ENCODE measurements at places on chromosomes 7 and 10.

DNA sequence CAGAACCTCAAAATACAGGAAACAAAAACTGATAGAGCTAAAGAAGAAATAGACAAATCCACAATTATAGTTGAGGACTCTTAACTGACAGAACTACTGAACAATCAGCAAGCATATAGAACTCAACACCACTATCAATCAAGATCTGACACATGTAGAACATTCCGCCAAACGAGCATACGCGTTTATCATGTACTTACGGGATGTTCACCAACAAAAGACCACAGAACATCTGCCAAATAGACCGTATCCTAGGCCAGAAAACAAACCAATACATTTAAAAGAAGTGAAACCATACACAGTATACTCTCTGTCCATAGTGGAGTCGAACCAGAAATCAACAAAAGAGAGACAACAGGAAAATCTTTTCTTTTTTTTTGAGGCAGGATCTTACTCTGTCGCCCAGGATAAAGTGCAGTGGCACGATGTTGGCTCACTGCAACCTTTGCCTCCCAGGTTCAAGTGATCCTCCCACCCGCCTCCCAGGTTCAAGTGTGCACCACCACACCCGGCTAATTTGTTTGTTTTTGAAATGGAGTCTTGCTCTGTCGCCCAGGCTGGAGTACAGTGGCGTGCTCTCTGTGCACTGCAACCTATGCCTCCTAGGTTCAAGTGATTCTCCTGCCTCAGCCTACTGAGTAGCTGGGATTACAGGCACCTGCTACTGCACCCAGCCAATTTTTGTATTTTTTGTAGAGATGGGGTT is 5.1 kb downstream of the GNA12 start:
- DNase-seq, result no peak

GRCh38 chr10:61688551-61689308 is 26.0 kb downstream of the CABCOCO1 start:
- DNase-seq, result no peak

DNA sequence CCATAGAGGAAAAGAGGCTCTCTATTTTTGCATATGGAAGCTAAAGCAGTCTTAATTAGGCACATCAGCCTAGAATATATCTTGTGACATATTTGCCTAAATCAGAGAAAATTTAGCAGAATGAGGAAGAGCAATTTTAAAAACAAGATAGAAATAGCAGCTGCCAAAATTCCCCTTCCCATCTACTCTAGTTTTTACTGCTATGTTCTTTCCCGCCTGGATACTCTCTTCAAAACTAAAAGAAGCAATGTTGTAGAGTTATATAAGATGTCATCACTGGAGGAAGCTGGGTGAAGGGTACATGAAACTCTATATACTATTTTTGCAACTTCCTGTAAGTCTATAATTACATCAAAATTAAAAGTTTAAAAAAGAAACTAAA is 87.0 kb downstream of the ARMH3 start:
- DNase-seq, result no peak

DNA sequence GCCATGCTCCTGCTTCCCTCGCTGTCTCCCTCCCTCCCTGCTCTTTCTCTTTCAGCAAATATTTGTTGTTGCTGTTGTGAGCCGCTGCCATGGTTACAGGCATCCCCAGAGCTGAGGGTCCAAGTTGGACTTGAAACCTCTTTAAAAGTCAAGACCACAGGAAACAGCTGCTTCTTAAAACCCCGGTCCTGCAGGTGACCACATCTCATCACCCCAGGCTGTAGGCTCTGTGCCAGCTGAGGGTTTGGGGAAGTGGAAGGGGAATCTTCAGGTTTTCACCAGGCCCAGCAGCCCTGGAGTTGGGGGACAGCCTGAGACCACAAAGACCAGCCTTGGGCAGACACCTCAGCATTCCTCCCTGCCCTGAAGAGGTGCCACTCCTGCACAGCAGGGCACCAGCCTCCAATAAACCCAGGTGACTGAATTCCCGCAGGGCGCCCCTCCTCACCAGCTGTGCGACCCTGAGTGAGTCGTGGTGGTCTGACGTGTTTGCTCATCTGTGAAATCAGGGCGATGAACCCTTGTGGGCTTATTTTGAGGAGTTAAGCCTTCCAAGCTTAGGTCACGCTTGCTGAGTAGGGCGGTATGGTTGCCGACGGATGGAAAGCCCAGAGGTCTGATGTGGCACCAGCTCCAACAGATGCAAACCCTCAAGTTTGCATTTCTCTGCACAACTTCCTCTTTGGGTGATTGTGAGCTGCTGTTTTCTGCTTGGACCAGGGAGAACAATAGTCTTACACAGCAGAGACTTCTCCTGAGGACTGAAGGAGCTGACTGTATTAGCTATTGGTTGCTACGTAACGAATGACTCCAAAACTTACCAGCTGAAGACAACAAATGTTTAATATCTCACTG is 24.8 kb downstream of the NPTX2 start:
- DNase-seq, result peak; percentile 91

DNA sequence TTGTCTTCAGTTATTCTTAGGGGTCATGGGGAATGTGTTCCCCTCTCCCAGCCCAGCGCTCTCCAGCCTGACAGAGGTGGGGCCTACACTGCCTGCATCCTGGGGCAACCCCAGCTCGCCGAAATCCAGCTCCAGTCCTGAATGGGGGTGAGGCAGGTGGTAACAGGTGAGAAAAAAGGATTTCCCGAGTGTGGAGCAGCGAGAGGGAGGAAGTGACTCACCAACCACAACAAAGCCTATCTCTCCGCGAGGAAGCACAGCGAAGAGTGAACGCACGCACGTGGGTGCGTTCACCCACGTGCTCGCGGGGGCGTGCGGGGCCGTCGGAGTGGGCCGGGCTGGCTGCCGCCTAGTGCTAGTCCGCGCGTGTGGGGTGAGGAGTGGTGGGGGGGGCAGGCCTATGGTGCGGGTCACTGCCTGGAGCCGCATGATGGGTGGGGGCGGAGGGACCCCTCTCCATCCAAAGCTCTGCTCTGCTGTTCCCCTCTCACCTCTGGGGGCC is 855 bp upstream of the PALD1 start:
- peak; percentile 24 for DNase-seq

- DNase-seq, result no peak
These were observed 190.8 kb upstream of the PRKCQ start for GRCh38 chr10:6770846-6771245.

- DNase-seq, result no peak
These were observed 38.0 kb downstream of the FOXI2 start for GRCh38 chr10:127774766-127775559.

GRCh38 chr7:35780070-35780469 is 20.8 kb upstream of the SEPTIN7 start:
- no peak for DNase-seq

- no peak for DNase-seq
These were observed 3.7 kb upstream of the IL2RA start for GRCh38 chr10:6065835-6066234.

DNA sequence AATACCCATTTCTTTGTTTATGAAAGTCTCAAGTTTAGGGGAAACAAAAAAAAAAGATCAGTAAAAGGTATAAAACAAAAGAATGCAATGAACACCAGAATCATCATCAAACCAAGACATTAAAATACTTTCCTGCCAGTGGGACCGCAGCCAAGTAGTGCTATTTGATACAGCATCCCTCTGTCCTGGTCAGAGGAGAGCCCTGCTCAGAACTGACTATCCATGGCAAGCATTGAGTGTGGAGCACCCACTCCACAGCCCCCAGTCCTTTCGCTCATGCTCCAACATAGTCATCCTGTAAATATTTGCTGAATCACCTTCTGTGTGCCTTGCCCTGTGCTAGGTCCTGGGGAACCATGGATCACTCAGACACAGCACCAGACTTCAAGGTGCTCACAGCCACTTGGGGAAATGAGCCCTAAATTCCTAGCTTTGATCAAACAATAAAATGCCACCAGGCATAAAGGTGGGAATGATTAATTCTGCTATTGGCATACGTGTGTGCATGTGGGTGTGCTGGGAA is 213.6 kb upstream of the TBX20 start:
- no peak for DNase-seq

- no peak for DNase-seq
These were observed 128.9 kb downstream of the PLXDC2 start for GRCh38 chr10:19944911-19945663.

GRCh38 chr7:140866926-140867325 is 57.8 kb downstream of the BRAF start:
- DNase-seq, result no peak

GRCh38 chr7:77425101-77426051 is 9.2 kb upstream of the GSAP start:
- DNase-seq, result no peak

DNA sequence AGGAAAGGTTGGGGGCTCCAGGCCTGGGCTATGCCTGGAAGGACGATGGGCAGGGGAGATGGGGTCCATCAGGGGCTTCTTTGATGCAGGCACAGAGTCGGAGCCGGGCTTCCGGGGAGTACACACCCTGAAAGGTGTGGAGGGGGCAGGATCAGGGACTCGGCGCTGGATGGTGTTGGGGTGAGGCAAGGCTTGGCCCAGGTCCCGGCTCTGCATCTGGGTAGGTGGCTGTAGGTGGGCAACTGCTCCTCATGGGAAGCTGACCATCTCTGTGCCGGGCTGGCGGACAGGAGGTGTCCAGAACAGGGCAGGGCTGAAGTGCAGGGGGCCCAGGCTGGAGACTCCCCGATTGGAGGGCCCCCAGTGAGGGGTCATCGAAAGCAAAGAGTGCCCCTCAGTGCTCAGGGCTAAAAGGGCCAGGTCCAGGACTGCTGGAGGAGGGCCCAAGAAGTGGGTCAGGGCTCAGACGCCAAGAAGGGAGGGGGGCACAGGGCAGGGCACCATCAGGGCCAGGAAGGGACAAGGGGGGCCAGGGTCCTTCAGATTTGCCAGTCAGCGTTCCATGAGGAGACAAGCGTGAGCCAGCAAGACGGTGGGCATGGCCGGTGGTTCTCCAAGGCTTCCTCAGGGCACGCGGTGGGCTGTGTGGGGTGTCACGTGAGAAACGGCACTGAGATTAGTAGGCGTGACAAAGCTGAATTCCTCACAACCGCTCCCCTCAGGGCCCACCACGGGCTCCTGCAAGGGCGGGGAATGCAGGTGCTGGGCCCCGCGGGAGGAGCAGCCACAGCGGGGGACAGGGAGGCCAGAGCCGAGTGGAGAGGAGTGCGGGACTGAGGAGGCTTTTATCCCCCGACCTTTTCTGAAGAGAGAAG is 97.0 kb downstream of the BMS1 start:
- no peak for DNase-seq

- no peak for DNase-seq
These were observed 27.9 kb upstream of the HPS1 start for GRCh38 chr10:98474628-98475027.

DNA sequence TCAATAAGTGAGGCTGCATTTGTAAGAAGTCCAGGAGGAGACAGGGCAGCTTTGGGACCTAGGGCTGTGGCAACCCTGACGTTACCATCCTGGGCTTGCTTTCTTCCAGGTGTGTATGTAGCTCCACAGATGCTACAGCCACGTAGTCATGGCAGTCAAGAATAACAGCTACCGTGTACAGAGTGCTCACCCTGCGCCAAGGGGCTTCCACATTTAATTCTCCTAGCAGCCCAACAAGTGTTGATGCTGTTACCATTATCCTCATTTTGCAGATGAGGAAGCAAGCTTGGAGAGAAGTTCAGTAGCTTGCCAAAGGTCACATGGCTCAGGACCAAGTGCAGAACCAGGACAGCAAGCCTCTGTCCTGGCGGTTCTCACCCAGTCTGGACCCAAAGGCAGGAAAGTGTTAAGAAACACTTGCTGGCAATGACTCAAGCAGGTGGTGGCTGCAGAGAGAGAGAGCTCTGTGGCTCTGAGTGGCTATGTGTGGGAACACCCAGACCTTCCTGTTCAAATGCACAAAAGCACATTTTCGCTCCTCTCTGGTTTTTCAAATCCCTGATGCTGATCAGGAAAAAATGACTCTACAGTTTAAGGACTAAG is 89.8 kb downstream of the CREM start:
- no peak for DNase-seq

- DNase-seq, result no peak
These were observed 127.3 kb downstream of the SEMA3C start for GRCh38 chr7:80791509-80791929.

GRCh38 chr7:99013266-99014112 is 130.4 kb downstream of the SMURF1 start:
- no peak for DNase-seq

DNA sequence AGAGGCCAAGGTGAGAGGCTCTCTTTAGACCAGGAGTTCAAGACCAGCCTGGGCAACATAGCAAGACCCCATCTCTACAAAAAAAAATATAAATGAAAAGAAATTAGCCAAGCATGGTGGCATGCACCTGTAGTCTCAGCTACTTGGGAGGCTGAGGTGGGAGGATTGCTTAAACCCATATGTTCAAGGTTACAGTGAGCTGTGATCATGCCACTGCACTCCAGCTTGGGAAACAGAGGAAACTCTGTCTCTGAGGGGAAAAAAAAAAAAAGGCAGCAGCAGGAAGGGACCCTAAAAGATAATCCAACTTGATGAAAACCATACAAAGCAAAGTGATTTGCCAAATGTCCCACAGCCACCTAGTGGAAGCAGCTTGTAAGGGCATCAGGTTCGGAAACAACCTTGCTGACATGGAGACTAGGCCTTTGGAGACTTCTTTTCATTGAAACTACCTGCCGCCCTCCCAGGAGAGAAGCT is 15.6 kb upstream of the PBLD start:
- DNase-seq, result peak; percentile 7

GRCh38 chr7:96637522-96637921 is 72.1 kb downstream of the SEM1 start:
- no peak for DNase-seq

GRCh38 chr7:81608748-81609382 is 161.0 kb downstream of the HGF start:
- no peak for DNase-seq

DNA sequence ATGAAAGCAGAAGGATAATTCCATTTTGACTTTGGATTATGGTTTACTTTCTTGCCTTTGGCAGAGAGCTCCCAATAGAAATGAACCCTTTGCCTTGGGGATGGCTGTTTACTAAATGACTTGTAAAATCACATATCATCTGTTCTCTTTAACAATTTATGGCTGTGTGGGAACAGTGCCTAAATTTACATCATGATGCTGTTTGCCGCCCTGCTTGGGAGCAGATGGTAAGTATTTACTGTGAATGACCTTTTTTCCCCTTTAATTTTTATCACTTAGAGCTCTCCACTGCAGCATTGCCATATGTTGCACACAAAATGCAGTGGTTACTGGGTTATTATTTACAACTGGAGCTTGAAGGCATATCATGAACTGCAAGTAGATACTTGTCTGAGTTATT is 13.4 kb downstream of the HEPACAM2 start:
- no peak for DNase-seq

DNA sequence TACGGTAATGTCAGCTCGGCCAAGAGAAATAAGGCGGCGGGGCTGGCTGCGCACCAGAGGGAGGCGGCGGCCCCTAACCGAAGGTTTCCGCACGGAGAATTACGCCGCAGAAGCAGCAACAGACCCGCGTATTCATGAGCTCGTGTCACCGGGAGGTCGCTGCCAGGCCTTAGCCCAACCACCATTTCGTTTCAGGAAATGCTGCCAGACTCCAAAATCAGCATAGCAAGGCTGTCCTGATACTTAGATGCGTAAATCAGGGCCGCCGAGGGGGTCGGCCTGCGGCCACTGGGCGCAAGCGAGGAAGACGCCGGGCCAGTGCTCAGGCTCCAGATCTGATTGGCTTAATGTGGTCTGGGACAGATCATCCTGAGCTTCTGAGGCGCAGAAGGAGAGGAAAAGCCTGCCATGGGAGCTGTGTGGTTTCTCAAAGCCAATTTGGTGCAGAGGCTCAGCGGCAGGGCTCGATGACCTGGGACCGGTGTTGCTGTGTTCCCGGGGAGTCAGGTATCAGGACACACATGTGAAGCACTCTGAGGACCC is 247.9 kb downstream of the BAMBI start:
- DNase-seq, result no peak

- no peak for DNase-seq
These were observed 49.0 kb downstream of the CCDC71L start for GRCh38 chr7:106611911-106612310.
